ENCODE measurements at places on chromosomes 5 and 9.

DNA sequence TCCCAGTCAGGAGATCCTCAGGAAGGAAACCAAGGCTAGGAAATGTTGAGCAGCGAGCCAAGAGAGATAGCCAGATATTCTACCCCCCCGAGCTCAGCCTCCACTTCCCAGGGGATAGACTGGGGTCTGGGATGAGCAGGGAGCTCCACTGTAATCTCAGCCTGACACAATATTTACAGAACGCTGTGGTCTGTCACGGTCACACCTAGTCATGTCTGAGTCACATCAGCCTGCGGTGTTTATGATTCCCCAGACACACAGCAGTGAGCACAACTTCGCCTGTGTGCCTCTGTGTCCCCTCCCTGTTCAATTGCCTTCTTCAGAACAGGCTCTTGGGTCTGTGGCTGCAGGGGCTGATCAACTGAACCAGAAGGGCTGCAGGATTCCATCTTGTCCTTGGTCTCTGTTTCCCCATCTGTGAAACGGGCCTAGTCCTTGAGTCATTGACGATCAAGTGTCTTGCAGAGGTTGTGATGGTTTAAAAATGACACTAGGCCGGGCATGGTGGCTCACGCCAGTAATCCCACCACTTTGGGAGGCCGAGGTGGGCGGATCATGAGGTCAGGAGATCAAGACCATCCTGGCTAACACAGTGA lies 8.6 kb upstream of the PRRX2 start:
- peak; percentile 85 for DNase-seq

DNA sequence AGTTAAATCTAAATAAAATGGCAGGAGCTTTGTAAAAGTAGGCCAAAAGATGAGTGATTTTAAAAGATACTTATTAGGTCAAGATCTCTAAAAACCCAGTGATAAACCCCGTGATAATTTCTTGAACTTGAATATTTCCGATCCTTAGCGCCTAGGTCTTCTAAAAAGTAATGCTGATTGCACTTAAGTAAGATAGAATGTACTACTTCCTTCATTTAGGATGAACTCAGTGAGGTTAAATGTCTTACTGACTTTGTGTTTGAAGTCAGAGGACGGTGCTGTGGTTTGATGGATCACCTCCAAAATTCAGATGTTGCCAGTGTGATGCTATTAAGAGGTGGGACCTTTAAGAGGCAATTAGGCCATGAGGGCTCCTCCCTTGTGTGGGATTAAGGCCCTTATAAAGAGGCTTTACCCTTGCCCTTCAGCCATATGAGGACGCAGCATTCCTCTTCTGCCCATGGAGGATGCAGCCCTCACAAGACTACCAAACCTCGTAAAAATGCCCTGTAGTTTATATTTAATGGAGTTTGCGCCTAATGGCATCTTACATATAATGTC lies 130.1 kb downstream of the TRIO start:
- DNase-seq, result no peak

DNA sequence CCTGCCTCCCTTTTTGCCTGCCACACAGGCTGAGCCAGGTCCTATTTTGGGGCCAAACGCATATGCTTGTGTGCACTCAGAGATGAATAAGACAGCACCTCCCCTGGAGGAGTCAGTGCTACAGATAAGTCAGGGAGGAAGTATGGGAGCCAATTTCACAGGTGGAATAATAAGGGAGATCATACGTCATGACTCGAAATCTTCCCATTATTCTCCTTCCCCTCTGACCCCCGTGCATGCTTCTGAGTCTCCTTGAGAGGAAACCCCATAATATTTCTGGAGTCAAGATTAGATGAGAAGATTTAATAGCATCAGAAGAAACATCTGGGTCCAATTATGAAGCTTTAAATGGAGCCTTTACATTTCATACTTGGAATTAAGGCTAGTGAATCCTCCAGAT lies 15.1 kb upstream of the ZCCHC7 start:
- DNase-seq, result peak; percentile 54

DNA sequence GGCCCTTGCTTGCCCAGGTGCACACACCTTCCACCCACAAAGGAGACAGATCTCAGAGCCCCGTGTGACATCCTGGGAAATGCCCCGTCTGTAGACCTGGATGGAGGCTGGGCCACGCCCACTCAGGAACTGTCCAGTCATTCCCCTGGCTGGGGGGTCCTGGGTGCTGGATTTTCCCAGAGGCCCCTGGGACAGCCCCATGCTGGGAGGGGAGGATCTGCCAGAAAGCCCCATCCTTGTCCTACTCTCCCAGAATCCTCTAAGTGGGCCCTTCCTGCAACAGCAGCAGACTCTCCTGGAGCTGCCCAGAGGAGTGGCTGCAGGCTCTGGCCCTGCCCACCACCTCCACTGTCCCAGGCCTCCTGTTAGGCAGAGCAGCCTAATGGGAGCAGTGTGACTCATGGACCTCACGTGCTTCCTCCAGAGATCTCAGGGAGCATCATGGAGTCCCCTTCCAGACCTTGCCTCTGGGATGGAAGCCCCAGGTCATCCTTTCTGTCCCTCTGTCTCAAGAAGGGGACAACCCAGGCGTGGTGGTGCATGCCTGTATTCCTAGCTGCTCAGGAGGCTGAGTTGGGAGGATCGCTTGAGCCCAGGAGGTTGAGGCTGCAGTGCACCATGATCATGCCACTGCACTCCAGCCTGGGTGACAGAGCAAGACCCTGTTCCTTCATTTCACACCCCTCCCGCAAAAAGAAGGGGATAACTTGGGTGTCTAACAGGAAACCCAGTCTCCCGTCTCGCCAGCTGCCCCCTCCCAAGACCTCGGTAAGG lies 51.7 kb downstream of the JADE2 start:
- peak; percentile 86 for DNase-seq

- DNase-seq, result peak; percentile 48
Observed at GRCh38 chr5:17219006-17219422, 1.6 kb downstream of the BASP1 start.

DNA sequence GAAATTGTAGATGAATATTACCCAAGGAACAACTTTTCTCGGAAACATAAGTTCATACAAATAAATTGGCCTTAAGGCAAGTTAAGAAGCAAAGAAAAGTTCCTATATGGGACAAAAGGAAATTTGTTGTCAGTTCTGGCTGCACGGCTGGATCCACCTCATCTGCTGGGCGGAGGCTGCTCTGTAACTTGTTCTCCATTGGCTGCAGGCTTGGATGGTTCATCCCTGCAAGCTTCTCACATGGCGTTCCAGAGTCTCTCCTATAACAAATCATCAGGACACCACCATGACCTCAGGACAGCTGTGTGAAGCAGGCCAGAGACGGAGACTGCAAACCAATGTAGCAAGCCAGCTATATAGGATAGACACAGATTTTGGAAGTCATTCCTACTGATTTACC lies 81.4 kb upstream of the DAB2 start:
- DNase-seq, result no peak

- no peak for DNase-seq
Observed at GRCh38 chr5:129001841-129002526, 36.7 kb downstream of the SLC27A6 start.

Data from EH (cell line).